Stimulated activated naive CD4-positive, alpha-beta T cell treated with Interleukin-2 at 50 U/mL for 16 hours (primary cell): ENCODE measurements at places on chromosomes 4 and X.
A peak's percentile ranks its signal among the peaks of the same experiment; 100 is the strongest.

GRCh38 chrX:34927866-34928265 is 14.7 kb upstream of the FAM47B start:
- no peak for DNase-seq

DNA sequence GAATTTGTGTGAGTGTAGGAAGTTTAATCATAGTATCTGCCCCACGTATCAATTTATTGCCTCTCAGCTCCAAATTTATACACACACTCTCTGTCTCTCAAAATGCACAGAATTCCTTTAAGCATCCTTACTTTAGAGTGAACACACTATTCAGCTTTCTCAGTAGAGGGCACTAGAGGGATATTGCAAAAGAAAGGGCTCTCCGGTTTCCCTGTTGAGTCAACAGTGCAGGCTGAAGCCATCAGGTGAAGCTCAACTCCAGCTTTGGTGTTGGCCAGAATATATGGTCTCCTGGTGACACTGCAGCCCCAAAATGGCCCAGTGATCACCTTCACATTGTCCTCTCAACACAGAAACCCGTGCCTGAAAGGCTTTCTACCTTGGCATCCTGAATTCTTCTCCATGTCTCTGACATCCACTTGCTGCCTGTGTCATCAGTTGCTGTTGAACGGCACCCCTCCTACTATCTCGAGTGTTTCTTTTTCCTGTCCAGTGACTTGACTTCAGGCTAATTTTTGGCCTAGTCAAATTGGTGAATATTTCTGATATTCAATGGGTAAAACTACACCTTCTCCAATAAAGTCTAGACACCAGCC is 670.5 kb downstream of the GABRG1 start:
- no peak for DNase-seq

DNA sequence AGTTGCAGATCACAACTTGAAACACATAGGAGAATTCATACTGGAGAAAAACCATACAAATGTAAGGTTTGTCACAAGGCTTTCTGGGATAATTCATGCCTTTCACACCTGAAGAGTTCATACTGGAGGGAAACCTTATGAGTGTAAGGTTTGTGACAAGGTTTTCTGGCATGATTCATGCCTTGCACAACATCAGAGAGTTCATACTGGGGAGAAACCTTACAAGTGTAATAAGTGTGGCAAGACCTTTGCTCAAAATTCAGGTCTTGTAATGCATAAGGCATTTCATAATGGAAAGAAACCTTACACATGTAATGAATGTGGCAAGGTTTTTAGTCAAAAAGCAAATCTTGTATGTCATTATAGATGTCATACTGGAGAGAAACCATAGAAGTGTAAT is 58.8 kb upstream of the ENPEP start:
- DNase-seq: no peak

- DNase-seq: peak; percentile 2
These were observed at the start of gene BANK1 for GRCh38 chr4:101790521-101791181. BANK1 (plus strand) TSS chr4:101790730; CDS start chr4:101790881, 151 bp downstream.

- DNase-seq: no peak
These were observed 71.1 kb downstream of the CRMP1 start for GRCh38 chr4:5821665-5822358.

- DNase-seq: no peak
These were observed 38.3 kb downstream of the SPCS3 start for GRCh38 chr4:176358083-176358469.

DNA sequence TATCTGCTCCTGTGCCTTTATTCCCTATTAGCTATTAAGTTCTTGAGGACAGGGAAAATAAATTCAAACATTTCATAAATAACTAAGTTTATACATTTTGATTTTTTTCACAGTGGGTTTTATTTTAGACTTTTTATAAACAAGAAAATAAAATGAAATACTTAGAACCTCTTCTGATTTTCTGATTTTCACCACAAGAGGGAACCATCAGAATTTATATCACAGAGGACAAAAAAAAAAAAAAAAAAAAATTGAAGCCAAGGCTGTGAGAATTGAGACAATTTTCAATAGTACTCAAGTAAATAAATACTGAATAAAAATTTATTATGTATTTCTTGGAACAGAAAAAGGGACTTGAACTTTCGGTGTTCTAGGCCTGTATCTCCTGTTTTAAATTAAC is 288.1 kb downstream of the SH3BGRL start:
- no peak for DNase-seq

- no peak for DNase-seq
These were observed 133.4 kb downstream of the TBC1D19 start for GRCh38 chr4:26717332-26717731.

GRCh38 chr4:17030543-17030942 is 132.1 kb upstream of the LDB2 start:
- DNase-seq: no peak
